ENCODE measurements at places on chromosomes 12 and 14.

DNA sequence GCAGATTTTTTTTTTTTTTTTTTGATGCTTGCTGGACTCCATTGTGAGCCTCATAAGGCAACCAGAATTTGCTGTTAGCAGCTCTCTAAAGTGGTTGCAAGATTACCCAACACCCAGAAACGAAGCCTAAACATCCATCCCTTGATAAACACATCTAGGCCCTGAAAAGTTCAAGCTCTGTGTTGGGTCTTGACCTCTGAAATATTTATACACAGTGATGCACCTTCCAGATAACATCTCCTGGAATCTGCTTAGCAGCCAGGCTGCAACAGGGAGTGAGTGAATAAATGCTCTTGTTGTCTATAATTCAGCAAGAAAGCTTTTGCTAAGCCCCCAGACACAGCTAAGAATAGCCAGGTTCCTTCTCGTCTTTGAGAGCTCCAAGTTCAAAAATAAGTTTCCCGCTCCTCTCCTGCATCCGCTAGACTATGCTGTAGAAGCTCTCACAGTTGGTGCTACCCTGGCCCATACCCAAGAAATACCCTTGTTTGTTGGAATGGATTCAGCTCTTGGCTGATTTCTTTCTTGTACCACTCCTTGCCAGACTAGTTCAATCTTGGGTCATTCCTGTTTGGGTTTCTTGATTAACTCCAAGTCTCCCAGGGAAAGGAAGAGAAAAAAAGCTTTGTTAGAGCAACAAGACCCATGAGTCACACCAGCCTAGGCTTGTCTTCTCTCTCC, 610.6 kb upstream of the TBX3 start:
- DNase-seq, result no peak

DNA sequence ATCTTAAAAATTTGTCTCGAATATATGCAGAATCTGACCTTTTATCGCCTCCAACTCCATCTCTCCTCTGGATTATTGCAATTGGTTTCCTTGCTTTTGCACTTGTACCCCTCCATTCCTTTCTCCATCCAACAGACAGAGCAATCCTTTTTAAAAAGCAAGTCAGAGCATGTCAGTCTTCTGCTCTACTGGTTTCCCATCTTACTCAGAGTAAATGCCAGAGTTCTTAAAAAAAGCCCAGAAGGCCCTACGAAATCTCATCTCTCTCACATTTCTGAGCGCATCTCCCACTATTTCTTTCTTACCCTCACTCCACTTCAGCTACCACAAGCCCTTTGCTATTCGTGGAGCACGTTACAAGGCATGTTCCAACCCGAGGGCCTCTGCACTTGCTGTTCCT, 236.9 kb upstream of the DDHD1 start:
- no peak for DNase-seq

DNA sequence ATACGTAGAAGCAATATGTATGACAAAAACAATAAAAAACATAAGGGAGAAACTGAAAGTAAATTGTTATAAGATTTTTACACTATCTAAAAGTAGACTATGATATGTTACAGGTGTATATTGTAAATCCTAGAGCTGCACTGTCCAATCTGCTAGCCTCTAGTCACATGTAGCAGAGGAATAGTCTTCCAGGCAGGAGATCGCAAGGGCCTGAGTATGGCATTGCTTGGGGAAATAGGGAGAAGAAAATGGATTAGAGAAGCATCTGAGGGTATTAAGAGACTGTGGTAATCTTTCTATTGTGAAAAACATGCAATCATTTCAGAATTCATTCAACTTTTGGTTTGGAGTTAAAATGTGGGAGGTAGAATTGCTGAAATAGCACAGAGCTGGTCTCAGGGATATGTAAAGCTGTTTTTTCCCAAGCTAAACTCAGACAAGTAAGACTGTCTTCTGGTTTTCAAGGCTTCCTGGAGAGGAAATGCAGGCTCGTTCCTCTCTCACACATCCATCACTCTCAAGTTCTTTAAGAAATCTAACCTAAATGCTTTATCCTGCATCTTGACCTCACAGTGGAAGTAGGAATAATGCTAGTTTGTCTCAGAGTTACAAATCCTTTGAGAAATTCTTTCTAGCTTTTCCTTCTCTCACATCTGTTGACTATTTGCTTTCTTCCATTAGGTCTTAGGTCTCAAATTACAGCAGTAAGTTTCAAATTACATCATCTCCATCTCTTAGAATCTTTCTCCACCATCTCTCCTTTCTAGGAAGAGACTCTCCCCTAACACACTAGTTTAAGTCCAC, 7.6 kb upstream of the CCDC184 start:
- DNase-seq, result peak; percentile 38

- no peak for DNase-seq
Measured at GRCh38 chr12:131378176-131378842, 332.6 kb upstream of the SFSWAP start.

DNA sequence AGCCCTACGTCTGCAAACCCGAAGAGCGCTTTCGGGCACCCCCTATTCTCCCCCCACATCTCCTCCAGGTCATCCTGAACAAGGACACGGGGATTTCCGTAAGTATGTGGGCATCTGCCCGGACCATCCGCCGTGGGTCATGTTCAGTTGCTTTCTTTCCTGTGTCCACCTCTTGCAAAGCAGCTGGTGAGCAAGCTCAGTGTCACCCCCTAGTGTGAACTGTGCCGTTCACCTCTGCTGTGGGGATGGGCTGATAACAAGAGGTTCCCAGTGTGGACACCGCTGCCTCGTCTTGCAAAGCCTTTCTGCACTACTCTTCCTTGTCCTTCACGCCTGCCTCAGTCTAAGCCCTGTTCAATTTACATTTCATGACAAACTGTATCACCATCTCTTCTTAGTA, 8.6 kb downstream of the PRKAB1 start:
- no peak for DNase-seq

DNA sequence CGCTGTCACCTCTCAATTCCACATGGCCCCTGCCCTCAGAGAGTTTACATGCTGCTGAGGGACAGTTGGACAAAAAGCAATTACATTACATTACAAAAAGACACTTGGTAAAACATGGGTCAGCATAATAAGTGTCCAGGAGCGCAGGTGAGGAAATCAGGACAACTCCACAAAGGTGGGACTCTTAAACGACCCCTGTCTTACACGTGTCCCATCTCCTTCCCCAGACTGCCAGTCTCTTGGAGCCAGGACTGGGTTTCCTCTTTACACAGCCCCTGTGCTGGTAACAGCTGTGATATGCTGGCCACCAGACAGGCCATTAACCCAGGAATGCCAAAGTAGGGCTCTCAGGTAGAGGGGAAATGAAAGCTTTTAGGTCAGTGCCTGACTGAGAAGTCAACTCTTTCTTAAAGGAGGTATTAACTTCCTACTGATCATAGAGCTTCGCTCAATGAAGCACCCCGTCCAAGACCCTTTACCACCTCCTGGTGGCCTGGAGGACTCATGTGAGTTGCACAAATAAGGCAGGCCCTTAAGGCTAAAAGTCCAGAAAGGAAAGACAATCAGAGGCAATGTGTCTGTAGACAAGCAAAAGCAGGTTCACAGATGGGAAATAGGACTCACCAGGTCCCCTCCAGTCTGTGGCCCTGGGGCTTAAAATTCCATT, 55.5 kb downstream of the ANO2 start:
- no peak for DNase-seq

DNA sequence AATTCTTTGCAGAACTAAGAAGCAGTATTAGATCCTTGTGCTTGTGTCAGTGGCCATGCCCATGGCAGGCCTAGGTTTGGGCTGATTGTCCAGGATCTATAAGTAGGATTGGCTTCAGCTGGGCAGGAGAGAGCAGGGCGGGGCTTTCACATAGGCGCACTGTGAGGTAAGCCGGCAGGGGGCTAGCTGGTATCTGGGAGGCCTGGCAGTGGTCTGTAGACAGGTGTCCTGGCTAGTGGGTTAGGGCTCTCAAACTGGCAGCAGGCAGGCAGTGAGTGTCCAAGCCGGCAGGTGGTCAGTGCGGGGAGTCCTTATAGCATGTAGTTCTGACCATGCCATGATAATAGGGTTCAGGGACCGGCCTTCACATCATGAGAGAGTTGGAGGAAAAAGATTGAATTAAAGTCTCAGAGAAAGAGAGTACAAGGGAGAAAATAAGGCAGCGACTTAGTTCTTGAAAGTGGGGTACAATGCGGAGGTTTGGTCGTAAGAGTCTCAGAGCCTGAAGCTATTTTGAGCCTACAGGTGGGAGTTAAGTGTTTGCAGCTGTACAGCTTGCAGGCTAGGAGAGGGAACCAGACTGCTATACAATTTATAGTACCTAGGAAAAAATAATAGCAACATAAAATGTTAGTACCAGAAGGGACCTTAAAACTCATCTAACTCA, 137.4 kb downstream of the TPH2 start:
- DNase-seq, result no peak

DNA sequence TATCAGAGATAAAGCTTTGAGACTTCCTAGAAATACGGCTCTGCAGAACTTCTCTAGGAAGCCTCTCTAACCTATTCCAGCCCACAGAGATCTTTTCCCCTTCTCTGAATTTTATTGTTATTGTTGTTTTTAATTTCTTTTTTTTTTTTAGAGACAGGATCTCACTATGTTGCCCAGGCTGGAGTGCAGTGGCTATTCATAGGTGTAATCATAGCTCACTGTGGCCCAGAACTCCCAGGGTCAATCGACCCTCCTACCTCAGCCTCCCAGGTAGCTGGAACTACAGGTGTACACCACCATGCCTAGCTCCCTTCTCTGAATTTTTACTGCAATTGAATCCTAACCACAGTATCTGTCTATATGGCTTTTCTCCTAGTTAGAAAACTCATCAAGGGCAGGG, 19.6 kb downstream of the SLC7A8 start:
- no peak for DNase-seq

GRCh38 chr12:117155278-117156060, 34.8 kb downstream of the FBXO21 start:
- DNase-seq, result no peak

DNA sequence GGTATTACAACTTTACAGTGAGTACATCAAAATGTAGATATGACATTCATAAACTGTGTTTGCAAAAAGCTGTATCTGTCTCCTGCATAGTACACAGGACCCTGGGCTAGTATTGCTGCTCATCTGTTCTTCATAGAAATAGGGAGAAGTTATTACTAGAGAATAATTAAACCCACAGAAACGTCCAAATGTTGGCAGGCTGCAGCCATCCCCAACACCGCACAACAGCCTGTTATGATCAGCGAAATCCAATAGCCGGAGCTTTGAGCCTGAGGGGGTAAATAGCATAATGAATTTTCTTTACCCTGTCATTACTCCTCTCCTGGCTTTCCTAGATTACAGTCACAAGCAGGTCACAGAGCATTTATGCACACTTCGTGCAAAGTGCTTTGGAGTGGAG, 178.0 kb downstream of the DACT1 start:
- DNase-seq, result no peak

DNA sequence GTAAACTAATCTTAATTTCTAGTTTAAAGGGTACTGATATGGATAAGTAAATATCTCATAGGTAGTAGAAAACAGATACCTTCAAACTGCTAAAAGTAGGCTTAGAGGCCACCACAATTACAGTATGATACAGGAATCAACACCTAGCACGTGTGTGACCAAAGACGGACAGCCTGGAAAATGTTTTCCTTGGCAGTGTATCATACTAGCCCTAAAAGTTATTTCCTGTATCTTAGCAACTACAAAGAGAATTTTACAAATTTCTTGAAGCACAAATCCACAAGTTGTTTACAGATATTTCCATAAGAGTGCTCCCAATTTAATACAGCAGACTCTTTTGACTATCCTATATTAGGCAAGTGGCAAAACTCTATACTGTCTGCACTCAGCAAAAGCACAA, 106.0 kb downstream of the ITPR2 start:
- no peak for DNase-seq

DNA sequence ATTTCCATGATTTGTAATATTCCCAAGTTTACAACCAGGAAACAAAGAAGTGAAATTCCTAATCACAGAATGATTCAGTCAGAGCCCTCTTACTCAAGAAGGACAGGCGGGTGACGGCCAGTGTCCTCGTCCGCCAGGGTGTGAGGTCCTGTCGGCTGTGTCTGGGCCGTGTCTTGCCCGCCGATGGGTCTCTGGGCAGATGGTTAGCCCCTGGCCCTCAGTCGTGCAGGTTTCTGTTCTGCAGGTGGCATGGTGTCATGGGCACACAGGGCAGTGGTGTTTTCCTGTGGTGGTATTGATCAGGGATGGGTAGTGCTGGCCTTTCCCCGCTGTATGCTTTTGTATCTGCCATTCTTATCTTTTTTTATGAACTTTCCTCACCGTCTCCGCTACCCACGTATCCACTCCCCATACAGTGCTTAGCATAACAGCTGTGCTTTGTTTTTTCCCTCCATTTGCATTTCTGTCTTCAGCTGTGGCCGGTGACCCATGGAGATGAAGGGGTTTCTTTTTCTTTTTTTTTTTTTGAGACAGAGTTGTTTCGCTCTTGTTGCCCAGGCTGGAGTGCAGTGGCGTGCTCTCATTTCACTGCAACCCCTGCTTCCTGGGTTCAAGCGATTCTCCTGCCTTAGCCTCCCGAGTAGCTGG, 100.7 kb downstream of the TSPAN9 start:
- DNase-seq, result no peak

DNA sequence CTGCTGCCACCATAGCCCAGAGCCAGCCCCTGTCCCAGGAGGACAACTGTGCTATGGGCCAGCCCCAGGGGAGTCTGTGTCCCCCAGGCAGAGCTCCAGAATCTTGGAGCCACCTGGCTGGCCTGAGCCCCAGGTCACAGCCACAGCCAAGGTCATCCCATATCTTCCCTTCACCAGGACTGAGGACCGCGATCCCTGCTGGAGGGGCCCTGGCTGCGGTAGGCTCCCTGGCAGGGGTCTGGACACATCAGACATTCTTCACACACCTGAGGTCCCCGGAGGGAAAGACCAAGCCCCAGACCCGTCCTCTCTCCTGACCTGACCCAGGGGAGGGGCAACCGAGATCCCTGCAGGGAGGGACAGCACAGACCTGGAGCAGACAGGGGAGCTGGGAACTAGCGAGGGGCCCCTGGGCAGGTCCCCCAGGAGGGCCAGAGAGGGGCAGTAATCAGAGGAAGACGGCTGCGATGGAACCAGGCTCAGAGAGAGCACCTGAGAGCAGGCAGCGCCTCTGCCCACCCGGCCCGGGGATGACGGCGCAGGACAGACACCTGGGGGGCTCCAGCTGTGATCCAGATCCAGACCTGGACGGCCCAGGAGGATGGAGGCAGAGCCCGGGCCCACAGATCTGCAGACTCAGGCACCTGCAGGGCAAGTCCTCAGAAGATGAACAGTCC, 103.2 kb upstream of the EIF5 start:
- DNase-seq, result no peak

GRCh38 chr14:68174446-68174845, 354.9 kb downstream of the RAD51B start:
- DNase-seq, result no peak

Measured in right kidney (tissue), 9 donors.